ENCODE measurements at places on chromosomes 11 and 22. TPM values are rescaled to one million over a fixed set of nuclear protein-coding genes. Genes with fewer than 3 reads are reported as not detected.
A peak's percentile ranks its signal among the peaks of the same experiment; 100 is the strongest.

DNA sequence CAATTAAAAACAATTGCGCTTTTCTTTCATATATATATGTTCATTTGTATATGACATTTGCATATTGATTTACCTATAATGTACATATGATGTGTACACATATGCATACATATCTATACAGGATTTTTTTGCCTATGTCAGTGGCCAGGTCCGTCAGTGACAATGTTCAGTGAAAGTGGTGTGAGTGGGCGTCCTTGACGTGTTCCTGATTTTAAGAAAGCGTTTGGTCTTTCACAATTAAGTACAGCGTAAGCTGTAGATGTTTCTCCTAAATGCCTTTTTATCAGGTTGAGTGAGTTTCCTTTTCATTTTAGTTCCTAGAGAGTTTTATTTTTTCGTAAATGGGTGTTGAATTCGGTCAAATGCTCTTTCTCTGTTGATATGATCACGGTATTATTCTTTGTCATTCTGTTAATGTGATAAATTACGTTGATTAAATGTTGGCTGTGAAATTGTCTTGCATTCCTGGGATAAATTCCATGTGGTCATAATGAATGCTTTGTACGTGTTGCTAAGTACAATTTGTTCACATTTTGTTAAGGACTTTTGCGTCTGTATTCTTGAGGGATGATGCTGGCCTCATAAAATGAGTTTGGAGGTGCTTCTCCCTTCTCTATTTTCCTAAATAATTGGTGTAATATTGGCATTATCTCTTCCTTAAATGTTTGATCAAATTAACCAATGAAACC, 10.6 kb upstream of the GNB1L start:
- DNase-seq = no peak

- DNase-seq = peak; percentile 35
Measured at GRCh38 chr11:119734788-119735187, 5.8 kb upstream of the NECTIN1 start.

The OR8D1 gene
- total RNA-seq = not detected

The CACNA1I gene
- not detected for total RNA-seq

- DNase-seq = no peak
Measured at GRCh38 chr22:47631571-47632102, 869.2 kb downstream of the TBC1D22A start.

- no peak for DNase-seq
Measured at GRCh38 chr11:120894202-120894985, 129.5 kb upstream of the TBCEL start.

The NPTXR gene
- 0.13 TPM for total RNA-seq

The TMEM25 gene
- 15.8 TPM for total RNA-seq

GRCh38 chr22:44860311-44860710, 107.9 kb downstream of the ARHGAP8 start:
- DNase-seq = no peak

DNA sequence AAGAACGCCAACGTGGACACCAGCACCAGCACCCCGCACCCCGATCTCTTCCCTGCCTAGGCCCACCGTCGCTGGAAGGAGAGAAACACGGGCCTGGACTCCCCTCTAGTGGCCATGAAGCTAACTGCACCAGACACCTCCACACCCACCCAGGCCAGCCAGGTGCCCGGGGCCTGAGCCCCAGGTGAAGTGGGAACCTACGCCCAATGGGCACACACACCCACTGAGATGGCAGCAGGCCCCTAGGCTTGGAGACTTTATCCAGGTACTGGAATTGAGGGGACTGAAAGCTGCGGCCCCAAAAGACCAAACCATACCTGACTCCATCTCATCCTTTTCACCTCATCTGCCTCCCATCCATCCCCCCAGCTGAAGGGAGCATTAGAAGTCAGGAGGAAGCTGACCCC, 81.0 kb downstream of the BUD13 start:
- DNase-seq = no peak

DNA sequence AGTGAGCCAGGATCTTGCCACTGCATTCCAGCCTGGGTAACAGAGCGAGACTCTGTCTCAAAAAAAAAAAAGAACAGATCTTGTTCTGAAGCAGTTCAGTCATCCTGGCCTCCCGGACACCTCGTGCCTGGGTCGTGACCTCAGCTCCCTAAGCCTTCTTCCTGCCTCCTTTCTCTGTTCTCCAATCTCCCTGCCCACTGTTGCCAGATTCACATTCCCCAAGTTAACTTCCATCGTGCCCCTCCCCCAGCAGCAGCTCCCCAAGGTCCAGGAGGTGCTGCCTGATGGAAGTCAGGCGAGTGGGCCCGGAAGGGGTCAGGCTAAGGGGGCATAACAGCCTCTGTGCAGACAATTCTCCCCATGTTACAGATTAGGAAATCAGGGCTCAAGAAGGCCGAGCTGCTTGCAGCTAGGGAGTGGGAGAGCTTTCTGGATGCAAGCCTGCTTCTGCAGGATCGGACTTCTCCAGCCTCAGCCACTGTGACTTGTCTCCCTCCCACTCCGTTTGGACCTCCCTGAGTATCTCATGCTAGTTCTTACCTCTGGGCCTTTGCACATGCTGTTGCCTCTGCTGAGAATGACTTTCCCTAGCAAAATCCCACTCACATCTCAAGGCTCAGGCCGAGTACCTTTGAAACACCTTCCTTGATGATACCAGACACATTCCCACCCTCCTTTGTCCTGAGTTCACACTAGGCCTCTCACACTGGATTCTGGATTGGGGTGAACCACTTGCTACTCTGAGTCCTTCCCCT, 14.3 kb upstream of the TMEM184B start:
- no peak for DNase-seq

DNA sequence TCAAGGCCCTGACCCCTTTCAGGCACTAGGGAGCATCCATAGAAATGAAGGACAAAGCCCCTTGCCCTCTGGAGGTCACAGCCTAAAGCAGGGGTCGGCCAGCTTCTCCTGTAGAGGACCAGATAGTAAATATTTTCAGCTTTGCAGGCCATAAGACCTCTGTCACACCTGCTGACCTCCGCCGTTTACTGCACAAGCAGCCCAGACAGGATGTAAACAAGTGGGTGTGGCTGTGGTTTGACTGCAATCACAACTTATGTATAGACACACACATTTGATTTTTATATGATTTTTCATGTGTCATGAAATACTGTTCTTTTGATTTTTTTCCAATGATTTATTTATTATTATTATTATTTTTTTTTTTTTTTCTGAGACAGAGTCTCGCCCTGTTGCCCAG, 34.3 kb downstream of the KIAA1671 start:
- peak; percentile 33 for DNase-seq

DNA sequence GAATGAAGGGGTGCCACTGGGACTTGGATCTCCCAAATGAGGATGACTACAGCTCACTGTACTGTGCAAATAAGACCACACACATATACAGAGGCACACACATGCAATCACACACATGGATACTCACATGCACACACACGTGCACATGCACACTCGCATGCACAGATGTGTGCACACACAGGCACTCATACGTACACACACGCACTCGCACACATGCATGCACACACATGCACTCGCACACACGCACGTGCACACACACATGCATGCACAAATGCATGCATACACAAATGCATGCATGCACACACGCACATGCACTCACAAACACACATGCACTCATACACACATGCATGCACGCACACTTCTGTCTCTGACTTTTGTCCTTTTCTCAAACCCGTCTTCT, 36.0 kb downstream of the TECTA start:
- DNase-seq = no peak

GRCh38 chr11:69158301-69159149, 2.8 kb downstream of the SMIM38 start:
- DNase-seq = no peak

DNA sequence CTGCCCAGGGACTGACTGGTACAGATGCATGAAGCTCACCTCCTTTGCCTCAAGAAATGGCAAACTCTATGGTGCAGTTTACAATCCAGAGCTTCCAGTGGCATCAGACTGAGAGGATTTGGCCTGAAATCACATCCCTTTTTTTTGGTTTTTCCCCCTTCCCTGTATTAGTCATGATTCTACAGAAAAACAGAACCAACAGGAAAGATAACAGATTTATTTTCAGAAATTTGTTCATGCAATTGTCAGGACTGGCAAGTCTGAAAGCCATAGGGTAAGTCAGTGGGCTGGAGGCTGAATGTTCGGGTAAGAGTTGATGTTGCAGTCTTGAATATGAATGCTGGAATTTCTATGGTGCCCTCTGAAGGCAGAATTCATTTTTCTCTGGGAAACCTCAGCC, 12.0 kb upstream of the ZDHHC13 start:
- no peak for DNase-seq

DNA sequence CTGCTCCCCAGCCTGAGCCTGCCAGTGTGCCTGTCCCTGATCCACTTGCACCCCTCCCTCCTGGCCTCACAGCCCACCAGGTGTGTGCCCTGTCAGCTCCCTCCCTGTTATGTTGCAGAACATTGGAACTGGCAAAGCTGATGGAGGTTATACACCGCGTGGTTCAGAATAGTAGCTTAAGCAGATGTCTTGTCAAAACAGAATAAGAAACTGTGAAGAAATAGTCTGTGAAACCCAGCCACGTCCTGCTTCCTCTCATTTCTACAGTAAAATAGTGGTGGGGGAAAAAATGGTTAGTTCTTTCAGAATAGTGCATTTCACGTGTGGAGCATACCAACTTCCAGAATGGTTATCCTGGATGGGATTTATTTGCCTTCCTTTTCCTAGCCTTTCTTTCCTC, 161.2 kb upstream of the NAV2 start:
- DNase-seq = no peak

GRCh38 chr11:68998390-68998911, 14.6 kb downstream of the MRGPRF start:
- DNase-seq = peak; percentile 50

DNA sequence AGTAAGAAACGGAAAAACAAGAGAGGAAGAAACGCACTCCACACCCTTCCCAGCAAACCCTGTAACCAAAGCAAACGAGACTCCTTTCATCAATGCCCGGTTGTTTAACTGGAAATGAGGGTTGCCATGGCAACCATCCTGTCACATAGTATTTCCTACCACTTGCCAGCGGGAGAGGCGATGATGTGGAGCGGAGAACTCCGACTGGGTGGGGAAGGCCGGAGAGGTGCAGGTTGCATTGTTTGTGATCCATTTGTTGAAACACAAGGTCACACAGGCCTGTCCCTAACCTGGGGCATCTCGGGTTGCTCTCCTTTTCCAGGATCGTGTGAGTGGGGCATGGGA, 609.9 kb downstream of the BUD13 start:
- DNase-seq = peak; percentile 56

The TEX54 gene
- total RNA-seq = not detected

DNA sequence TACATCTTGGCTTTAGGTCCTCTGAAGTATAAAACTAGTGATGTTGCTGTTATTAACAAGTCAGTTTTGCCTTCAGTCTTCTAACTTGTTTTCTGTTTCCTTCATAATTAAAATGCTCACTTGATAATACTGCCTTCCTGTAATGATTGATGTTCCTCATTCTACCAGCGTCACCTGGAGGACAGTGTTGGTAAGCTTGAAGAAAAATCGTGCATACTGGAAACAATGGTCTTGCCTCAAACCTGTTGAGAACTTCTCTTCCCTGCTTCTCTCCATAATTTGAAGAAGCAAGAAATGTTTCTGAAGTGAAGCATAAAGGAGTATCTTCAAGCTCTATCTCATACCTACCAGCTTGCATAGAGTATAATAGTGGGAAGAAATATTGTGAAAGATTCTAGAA, 3.0 kb downstream of the YWHAH start:
- DNase-seq = no peak

DNA sequence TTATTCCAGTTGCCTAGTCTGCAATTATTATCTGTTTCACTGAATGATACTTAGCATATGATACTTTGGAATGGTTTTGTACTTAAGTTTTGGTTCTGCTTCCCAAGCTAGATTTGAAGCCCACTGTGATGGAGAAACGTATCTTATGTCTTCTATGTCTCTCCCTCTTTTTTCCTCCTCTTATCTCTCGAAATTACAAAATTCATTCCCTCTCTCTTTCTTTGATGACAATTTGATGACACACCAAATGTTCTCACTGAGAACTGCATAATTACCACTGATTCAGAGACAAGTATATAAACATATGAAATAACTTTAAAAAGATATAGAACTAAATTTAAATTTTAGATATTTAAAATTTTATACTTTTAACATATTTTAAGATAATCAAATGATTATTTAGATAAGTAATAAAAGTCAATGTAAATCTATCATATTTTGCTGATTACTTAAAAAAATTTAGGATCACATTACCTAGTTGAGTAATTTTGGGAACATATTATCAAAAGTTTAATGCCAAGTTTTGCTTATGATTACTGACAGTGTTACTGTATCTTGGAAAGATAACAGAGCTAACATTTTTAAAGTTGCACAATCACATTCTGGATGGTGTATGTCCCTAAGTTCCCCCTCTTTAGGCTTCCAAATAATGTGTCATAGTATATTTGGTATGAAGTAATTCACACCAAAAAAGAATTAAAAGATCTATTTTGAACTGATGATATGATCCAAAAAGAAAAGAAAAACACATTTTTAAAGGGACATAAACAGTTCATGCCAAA, 255.3 kb downstream of the SBF2 start:
- no peak for DNase-seq

- DNase-seq = peak; percentile 93
Measured at GRCh38 chr22:39178206-39179111, 26.0 kb upstream of the CBX7 start.

GRCh38 chr22:44940130-44940529, 69.7 kb downstream of the PHF21B start:
- no peak for DNase-seq

The OR10S1 gene
- not detected for total RNA-seq

- DNase-seq = no peak
Measured at GRCh38 chr11:125069796-125070195, 6.7 kb downstream of the SLC37A2 start.

DNA sequence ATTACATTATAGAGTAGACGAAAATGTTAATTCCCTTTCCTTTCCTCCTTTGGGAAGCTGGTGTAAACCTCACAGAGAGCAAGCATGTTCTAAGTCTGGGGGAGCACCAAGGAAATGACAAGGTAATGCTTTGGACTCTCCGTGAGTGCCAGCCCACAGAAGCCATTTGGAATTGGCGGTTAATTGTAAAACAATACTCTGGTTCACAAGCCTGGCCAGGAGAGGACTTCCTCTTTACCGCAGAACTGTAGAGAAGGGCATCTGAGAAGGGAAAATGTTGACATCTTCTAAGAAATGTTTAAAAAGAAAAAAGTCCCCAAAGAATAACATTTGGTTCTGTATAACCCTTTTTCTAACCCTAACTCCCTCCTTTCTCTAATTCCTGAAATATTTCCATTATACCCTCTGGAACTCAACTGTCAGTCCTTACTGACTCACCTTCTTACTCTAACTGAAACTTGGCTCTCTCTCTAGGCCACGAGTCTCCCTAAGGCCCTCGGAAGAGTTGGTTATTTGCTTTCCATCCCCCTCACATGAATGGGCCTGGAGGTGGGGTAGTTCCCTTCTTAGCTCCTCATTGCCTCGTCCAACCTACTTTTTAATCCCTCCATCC, 379.8 kb downstream of the SOX6 start:
- DNase-seq = no peak

DNA sequence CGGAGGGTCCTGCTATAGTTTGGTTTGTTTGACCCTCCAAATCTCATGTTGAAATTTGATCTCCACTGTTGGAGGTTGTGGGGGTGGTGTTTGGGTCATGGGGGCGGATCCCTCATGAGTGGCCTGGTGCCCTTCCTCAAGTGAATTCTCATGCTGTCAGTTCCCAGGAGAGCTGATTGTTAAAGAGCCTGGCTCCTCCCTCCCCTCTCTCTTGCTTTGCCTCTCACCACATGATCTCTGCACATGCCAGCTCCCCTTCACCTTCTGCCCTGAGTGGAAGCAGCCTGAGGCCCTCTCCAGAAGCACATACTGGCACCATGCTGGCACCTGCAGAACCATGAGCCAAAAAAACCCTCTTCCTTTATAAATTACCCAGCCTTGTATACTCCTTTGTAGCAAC, 7.1 kb downstream of the TSPAN18 start:
- DNase-seq = no peak

The GRIA4 gene
- total RNA-seq = not detected
